Left renal pelvis (tissue), 4 donors: ENCODE measurements at places on chromosomes 7 and 10. TPM values are rescaled to one million over a fixed set of nuclear protein-coding genes. Genes with fewer than 3 reads are reported as not detected.

DNA sequence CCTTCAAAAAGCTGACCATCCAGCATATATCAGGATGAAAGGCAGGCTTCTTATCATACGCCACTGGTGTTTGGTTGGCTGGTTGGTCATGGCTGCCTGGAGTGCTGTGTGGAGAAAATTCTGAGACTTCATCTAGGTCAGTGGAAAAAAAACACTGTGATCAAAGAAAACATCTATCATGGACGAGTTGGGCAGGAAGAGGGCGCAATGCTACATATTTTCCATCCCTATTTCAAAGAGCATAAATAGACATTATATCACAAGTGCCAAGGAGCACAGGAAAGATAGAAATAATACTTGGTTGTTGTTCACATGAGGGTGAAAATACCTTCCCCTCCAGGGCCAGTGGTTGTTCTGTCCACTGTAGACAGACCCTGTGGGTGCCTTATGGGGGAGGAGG, 128.4 kb upstream of the PLPP4 start:
- DNase-seq = no peak

DNA sequence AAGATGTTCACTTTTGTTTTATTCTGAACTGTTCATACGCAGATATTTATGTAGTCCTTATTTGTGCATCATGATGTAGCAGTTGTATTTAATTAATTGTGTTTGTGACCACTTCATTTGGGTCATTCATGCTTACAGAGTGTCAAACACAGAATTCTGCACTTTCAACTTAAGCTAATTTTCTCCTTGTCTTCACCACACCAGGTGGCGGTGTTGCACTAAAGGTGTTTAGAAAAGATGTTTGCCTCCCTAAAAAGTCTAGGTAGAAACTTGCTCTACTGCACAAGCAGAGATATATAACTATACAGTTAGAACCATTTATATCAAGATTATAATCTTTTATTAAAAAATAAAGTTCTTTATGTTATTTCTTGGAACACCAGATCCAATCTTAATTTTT, 1.3 kb upstream of the TAS2R38 start:
- no peak for DNase-seq

The ST8SIA6 gene
- 0.95 TPM for polyA plus RNA-seq

GRCh38 chr7:108818742-108819141, 249.1 kb downstream of the DNAJB9 start:
- DNase-seq = no peak

GRCh38 chr7:155997431-155998327, 185.4 kb upstream of the SHH start:
- DNase-seq = no peak

DNA sequence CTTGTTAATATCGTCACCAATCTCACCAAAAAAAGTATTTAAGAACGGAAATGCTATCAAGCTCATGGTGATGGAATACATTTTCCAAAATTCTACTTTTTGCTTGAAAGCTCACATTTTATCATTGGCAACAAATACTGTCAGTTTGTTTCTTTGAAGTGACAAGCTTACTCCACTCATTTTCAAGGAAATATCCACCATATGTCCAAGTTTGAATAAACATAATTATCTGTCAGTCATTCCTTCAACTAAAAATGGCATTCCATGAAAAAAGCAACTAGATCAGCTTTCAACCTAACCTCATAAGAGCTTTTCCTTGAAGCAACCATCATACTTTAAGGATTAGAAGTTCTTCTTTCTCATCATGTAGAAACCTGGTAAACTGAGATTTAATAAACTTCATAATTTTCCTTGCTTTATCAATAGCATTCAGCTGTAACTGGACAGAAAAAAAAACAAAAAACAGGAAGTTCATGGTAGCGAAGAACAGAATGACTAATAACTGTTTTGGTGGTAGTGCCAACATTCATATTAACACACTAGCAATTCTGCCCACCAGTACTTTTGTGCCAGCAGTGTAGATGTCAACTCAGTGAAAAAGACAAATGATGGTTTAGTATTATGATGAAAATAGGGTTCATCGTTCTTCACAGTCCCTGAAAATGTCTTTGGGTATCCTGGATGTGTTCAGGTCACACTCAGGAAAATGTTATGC, 764.9 kb downstream of the GRM8 start:
- DNase-seq = no peak

DNA sequence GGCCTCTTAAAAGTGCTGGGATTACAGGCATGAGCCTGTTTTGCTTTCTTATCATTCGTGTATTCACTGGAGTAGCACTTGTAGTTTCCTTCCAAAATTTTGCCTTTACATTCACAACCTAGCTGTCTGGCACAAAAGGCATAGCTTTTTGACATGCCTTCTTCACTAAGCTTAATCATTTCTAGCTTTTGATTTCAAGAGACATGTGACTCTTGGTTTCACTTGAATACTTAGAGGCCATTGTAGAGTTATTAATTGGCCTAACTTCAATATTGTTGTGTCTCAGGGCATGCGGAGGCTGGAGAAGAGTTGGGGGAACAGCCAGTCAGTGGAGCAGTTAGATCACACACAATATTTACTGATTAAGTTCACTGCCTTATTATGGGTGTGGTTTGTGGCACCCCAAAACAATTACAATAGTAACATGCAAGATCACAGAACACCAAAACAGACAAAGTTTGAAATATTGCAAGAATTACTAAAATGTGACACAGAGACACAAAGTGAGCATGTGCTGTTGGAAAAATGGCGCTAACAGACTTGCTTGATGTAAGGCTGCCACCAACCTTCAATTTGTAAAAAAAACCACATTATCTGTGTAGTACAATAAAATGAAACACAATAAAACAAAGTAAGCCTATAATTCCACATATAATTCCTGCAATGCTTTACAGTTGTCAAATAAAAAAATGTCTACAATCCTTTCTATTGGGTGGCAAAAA, 43.1 kb downstream of the BRAF start:
- DNase-seq = no peak
